ENCODE measurements at places on chromosomes 1 and 21. TPM values are rescaled to one million over a fixed set of nuclear protein-coding genes. Genes with fewer than 3 reads are reported as not detected.

Gene E2F2
- 37.5 TPM for total RNA-seq

- H3K27me3 ChIP-seq: peaks cover 4% of the 10 kb centered on the region
- no peaks in the 10 kb centered on the region for H3K4me1 ChIP-seq
- no peaks in the 10 kb centered on the region for H3K36me3 ChIP-seq
- no peak overlapping the region for H3K27ac ChIP-seq
- no peak overlapping the region for H3K4me3 ChIP-seq
- no peak for DNase-seq
These were observed 8.2 kb upstream of the ST6GALNAC3 start for GRCh38 chr1:76066394-76066793.

DNA sequence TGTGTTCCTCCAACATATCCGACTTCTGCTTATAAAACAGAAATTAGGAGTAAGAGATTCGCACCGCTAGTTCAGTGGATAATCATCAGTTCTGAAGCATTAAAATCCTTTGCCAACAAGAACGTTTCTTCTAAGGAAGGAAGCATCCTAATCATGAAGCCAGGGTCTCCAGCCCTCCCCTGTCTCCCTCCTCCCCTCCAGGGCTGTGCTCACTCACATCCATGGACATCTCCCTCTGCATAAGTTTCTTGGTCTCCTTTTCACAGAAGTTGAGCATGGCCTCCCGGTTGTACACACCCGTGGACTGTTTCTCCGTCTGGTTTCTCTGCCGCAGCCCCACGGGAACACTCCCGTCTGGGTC is 505 bp downstream of the LMOD1 start:
- H3K4me3 ChIP-seq: no peak overlapping the region
- DNase-seq: no peak
- peaks cover 52% of the 10 kb centered on the region for H3K27me3 ChIP-seq
- no peaks in the 10 kb centered on the region for H3K36me3 ChIP-seq
- H3K27ac ChIP-seq: no peak overlapping the region

DNA sequence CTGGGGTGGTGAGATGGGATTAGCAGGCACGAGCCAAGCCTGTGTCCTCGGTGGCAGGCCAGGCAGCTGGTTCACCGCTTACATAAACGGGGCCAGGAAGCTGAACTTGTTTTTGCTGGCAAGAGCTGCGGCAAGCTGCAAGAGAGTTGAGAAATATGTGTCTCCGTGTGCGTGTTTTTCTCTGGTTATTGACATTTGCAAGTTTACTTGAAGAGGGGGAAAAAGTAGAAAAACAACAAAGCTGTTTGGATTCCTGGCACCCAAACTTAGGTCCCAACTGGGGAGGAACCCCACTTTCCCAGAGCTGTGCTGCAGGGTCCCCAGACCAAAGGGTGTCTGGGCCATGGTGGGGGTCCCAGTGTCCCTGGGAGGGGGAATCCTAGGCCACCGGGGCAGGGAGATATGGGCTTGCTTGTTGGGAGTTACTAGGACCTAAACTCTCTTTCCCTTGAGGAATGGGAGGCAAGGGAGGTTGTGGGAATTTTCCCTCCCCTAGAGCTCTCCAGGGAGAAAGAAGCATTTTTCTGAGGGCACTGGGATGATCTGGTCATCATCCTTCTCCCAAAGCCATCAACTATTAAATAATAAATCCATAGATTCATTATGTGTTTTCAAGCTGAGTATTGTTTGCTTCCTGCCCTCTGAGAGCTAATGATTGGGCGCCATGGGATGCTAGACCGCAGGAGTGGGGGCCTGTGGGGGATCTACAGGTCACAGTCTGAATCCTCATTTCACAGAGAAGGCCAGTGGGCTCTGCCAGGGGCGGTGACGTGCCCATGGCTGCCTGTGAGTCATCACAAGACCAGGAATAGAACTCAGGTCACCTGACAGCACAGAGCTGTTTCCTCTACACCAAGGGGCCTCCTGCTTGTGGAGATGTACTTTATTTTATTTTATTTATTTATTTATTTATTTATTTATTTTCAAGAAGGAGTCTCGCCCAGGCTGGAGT is 14.8 kb downstream of the IL6R start:
- no peaks in the 10 kb centered on the region for H3K27me3 ChIP-seq
- H3K4me3 ChIP-seq: peak overlapping the region; percentile 64
- H3K4me1 ChIP-seq: peaks cover 67% of the 10 kb centered on the region
- peak overlapping the region; percentile 88 for H3K27ac ChIP-seq

DNA sequence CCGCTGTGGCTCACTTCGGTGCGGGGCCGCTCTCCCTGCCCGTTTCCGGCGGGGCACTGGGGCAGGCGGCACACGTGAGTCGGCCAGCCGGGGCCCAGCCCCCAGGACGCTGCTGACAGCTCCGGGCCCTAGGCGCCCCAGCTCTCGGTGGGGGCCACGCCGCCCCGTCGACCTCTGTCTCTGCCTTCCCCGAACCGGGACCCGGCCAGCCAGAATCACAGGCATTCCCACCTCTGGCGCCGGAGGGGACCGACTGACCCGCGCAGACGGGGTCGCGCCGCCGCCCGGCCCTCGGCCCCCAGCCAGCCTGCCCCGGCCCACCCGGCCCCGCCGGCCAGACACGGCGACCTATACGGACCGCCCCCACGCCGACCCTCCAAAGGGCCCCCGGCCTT is 755 bp downstream of the SCMH1 start:
- peaks cover 2% of the 10 kb centered on the region for H3K36me3 ChIP-seq
- H3K4me1 ChIP-seq: peaks cover 14% of the 10 kb centered on the region
- peak; percentile 67 for DNase-seq
- peaks cover 13% of the 10 kb centered on the region for H3K27me3 ChIP-seq

Data from activated naive CD8-positive, alpha-beta T cell treated with anti-CD3 and anti-CD28 coated beads for 36 hours (primary cell).